ENCODE measurements at places on chromosomes 4 and X.

- no peak for DNase-seq
Observed at GRCh38 chr4:40978548-40978947, 228.8 kb downstream of the NSUN7 start.

- no peak for DNase-seq
Observed at GRCh38 chrX:118988911-118989310, 14.5 kb downstream of the LONRF3 start.

GRCh38 chrX:153493085-153493484, 1.7 kb upstream of the BGN start:
- DNase-seq = no peak

DNA sequence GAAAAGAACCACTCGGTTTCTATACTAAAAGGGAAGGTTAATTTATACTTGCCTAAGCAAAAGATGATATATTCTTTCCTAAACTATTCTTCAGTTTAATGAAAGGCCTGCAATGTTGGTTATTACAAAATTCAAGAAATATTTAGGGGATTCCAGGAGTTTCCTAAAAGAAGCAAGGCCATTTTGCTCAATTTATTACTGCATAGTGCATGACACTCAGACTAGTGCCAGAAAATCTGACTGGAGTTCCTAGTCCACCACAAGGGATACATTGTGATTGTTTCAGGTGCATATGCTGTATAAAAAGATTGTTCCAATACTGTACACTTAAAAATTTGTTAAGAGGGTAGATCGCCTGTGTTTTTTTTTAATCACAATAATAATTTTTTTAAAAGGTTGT, 78.7 kb downstream of the CAPN6 start:
- DNase-seq = no peak

GRCh38 chrX:38192007-38192810, 28.5 kb downstream of the SRPX start:
- DNase-seq = no peak

- DNase-seq = no peak
Observed at GRCh38 chr4:31084806-31085416, 364.7 kb downstream of the PCDH7 start.

- DNase-seq = no peak
Observed at GRCh38 chr4:273309-274017, 31.8 kb downstream of the ZNF732 start.

DNA sequence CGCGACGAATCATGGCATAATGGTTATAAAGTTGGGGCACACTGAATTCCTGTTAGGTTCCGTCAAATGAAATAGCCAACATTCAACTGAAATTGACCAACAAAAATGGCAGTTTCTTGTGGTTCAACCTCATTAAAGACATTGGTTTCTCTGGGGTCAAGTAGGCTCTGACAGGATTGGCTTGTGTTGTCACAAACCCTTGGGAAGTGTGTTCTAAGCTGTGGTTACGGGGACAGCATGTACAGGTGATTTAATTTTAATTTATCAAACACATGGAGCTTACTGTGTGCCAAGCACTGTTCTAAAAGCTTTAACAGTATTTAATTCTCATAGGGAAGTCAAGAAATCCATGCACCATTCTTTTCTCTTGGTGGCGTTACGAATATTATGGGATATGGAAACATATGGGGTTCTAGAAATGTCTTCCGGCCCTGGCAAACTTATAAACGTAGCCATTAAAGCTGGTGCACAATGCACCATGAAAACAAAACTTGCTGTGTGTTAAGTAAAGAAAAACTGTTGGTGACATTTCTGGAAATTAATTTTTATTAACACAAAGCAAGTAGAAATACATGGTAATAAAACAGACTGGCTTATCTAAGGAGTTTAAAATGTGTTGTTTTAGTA, 891 bp downstream of the XK start:
- DNase-seq = no peak

GRCh38 chr4:110837896-110838450, 215.1 kb upstream of the PITX2 start:
- no peak for DNase-seq

DNA sequence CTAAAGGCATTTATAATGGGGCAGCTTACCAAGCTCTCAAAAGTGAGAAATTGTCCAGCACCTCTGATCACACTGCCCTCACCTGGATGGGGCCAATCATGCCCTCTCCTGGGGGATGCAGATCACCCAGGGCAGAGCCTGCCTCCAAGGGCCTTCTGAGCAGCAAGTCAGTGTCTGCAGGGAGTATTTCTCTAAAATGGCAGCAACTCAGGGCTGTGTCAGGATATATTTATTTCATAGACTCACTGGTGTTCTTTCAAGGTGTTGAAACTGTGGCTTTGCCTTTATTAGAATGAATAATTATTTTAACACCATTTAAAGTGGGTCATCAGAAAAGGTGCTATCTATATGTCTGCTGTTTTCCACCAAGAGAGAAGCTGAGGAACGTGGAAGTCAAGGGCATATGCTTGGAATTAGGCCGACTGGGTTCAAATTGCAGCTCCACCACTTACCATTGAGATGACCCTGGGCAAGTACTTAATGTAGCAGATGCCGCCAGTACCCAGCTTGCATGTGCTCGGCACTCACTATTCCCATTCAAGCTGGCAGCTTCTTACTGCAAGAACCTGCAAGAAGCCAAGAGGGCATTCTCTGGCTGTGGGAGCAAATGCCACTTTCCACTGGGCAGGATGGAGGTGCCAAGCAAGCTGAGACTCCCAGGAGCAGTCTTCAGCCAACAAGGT, 590.0 kb downstream of the BCOR start:
- no peak for DNase-seq

Measured in T-helper 2 cell (primary cell).